ENCODE measurements at places on chromosomes 5 and 9.

DNA sequence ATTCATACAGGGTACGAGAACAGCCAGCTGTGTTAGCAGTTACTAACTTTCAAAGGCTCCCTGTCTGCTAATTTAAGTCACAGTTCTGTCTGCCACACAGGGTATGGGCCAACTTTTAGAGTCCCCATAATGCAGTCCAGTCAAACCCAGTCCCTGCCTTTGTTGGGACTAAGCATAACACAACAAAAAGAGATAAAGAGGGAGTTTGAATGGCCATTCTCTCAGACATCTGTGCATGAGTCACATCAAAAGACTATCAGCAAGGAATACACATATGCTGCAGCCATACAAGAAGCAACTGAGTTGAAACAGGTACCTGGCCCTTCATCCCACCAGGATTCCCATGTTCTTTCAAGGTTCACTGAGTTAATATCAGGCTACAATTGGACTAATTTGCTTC is 744.5 kb upstream of the C9orf72 start:
- no peak for DNase-seq

GRCh38 chr9:100087218-100087617 is 11.6 kb downstream of the ERP44 start:
- DNase-seq = no peak

DNA sequence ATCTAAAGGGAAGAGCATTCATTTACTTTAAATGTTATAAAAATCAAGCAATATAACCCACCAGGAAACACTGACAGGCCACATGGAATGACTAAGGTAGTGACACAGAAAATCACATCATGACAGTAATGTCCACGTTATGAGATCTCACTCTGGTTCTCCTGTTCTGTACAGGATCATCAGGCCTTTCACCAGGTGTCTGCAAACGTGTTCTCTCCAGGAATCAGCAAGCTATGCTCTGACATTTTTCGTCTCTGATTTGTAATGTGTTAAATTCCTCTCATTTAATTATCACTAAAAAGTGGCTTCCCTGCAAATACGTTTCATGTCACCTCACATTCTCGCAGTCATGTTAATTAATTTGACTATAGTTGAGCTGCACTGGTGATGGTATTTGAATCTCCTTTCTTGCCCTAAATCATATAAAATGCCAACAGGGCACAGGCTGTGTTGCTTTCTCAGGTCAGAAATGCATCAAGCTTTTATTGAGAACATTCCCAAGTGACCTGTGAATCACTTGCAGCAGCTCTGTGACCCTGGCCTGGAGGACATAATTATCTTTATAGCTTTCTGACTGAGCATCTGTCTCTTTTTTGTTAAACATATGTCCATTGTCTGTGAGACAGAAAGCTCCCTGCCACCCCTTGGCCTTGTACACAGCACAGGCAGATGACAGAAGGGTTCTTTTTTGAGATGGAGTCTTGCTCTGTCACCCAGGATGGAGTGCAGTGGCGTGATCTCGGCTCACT is 196.2 kb downstream of the DIRAS2 start:
- DNase-seq = no peak

GRCh38 chr5:53962306-53962705 is 348.1 kb downstream of the ARL15 start:
- DNase-seq = no peak

GRCh38 chr9:20848490-20848889 is 164.4 kb downstream of the FOCAD start:
- DNase-seq = no peak
